ENCODE measurements at places on chromosomes 1 and 21.
A peak's percentile ranks its signal among the peaks of the same experiment; 100 is the strongest.

GRCh38 chr1:63885899-63886298 is 112.1 kb downstream of the ROR1 start:
- no peak for DNase-seq

GRCh38 chr1:97331165-97331564 is 589.7 kb downstream of the DPYD start:
- DNase-seq: no peak

- DNase-seq: peak; percentile 19
These were observed 188.5 kb downstream of the TGFBR3 start for GRCh38 chr1:91697416-91697815.

GRCh38 chr1:165717918-165718515 is 19.7 kb upstream of the ALDH9A1 start:
- peak; percentile 22 for DNase-seq

DNA sequence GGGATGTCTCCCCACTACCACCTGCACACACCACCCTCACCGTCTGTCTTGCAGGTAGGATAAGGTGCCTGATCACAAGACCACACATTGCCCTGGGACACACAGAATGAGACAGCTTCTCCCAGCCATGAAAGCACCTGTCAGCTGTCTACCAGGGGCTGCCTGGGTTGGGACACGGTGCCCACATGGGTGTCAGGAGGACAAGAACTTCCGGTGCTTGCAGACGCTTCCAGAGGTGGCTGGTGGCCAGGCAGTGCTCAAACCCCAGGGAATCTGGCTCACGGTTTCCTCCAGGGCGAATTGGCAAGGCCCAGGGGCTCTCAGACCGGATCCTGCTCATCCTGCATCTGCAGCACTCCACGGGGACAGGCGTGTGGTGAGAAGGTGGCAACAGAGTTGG is 182.6 kb upstream of the ARHGEF16 start:
- DNase-seq: no peak

- no peak for DNase-seq
These were observed 114.0 kb downstream of the CD247 start for GRCh38 chr1:167404161-167404888.

- DNase-seq: no peak
These were observed 318.2 kb downstream of the NEGR1 start for GRCh38 chr1:71964188-71964587.

GRCh38 chr1:209831615-209832014 is 3.8 kb downstream of the UTP25 start:
- DNase-seq: no peak

- DNase-seq: no peak
These were observed 4.6 kb upstream of the FAM167B start for GRCh38 chr1:32242341-32242851.

DNA sequence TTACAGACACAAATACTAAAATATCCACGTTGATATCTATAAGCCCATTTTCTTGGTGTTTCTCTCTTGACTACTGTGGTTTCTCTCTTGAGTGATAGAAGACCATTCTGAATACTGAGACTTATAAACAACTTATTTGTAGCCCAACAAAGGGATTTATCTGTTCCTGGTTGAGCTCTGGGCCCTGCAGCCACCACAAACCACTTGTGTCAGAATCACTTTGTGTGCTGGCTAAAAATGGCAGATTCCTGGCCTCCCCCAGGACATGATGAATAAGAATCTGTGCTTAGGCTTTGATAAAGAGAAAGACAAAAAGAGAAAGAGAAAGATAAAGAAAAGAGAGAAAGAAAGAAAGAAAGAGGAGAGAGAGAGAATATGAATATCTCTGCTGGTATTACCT is 18.9 kb upstream of the MCOLN2 start:
- no peak for DNase-seq

DNA sequence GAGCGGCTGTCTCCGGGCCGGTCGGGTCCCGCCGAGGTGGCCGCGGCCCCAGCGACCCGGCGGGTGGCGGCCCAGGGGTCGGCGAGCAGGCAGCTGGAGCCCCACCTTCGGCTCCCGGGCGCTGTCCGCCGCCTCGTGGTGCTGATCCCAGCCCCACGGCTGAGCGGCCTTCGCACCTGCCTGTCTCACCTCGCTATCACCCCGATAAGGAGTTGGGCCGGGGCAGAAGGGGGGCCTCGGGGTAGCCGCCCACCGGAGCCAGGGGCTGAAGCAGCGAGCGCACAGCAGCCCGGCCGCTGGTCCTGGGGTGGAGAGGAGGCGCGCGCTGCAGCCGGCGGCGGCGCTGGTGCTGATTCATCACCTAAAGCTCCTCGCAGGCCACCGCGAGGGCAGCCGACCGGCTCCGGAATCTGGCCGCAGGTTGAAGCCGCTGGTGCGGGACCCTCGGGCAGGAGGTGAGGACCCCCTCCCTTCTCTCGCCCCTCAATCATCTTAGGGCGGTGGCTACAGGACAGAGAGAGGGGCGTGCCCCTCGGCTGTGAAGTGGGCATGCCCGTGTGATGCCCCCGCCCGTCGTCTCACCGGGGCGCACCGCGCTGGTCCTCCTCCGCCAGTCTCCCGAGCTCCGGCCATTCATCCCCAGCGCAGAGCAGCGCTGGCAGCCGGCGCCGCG is 575 bp downstream of the TRIM67 start:
- no peak for DNase-seq

DNA sequence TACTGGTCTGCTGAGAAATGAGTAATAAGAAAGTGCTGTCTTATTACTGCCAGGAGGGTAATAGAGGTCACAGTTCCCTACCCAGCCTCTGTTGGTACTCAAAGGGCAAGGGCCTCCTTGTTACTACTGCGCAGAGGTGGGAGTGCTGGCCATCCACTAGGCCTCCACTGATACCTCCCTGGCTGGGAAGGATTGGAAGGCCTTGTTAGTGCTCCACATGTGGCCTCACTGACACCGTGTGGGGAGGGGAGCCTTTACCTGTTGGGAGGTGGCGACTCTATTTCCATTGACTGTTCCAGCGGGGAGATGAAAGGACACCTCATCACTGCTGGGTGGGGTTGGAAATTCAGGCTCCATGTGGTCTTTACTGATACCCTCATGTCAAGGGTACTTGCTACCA is 57.8 kb upstream of the USP24 start:
- DNase-seq: no peak

- no peak for DNase-seq
These were observed 5.5 kb downstream of the PKP1 start for GRCh38 chr1:201288765-201289164.

DNA sequence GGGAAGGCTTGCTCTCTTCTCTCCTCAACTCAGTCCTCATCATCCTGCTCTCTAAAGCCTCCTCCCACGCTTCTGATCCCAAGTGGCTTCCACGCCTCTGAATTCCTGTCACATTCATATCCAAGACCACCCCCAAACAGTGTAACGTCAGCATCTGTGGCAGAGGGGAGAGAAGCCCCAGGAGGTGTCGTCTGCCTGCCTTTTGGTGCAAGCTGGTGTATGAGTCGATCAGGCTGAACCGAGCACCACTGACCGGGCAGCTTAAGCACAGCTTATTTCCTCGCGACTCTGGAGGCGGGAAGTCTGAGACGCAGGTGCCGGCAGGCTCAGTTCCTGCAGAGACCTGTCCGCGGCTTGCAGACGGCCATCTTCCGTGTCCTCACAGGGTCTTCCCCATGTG is 123.8 kb upstream of the RAB4A start:
- no peak for DNase-seq

GRCh38 chr1:41901551-41901950 is 17.2 kb downstream of the HIVEP3 start:
- DNase-seq: no peak

GRCh38 chr1:200128944-200129879 is 101.7 kb downstream of the NR5A2 start:
- peak; percentile 61 for DNase-seq

DNA sequence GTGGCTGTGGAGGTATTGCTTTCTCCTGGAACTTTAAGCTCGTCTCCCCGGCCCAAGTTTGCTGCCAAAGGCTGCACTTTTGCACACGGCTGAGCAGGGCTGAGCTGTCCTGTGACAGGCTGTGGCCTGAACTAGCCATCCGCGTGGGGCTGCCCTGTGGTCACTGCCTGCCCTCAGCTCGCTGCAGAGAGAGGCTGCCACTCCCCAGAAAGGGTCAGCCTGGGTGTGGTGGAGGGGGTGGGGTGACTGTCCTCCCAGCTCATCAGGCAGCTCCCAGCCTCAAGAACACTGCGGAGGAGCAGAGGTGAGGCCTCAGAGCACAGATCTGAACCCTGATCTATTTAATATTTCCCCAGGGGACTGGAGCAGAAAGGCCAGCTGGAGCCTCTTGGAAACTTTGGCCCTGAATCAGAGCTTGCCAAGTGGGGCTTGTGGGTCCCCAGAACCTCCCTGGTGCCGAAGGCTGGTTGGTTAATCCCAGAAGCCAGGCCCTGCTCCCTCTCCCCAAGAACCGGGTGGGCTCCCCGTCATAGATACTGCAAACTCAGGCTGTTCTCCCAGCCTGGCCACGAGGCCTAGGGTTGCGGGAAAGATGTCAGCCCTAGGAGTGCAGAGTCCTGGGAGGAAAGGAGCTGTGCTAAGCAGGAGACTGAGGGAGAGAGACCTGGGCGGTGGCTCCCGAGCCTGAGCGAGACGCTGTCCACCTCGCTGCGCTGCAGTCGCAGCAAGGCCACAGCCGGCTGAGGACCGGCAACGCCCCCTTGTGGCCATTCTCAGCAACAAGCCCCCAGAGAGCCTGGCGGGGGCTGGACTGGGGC is 125.1 kb upstream of the IPO9 start:
- peak; percentile 11 for DNase-seq

DNA sequence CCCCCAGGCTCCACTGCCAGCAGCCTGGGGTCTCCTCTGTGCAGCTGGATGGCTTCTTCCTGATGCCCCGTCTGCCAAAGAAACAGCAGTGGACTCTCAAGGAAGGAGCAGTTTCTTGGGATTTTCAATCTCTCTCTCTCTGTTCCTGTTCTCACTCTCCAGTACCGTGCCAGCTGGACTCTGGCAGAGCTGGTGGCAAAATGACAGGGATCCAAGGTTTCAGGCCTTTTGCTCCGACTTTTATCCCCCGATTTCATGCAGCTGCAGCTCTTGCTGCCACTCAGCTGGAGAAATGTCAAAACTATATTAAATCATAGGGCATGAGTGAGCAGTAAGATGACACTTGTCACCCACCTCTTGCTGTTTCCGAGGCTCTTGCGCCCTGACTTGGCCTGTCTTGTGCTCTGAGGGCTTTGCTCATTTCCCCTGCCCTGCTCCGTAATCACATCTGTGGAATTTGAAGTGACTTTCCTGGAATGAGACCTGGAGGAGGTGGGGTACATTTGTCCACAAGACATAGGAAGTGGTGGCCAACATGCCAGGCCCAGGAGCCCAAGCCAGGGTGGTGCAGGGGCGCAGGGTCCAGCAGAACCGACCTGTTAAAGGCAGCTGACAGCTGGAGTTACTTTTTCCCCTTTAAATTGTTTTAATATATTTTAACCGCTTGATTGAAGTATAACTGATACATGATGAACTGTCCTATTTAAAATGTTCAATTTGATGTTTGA is 576.2 kb downstream of the PTPRU start:
- no peak for DNase-seq
